ENCODE measurements at places on chromosomes 12 and 14. TPM values are rescaled to one million over a fixed set of nuclear protein-coding genes. Genes with fewer than 3 reads are reported as not detected.
A peak's percentile ranks its signal among the peaks of the same experiment; 100 is the strongest.

GRCh38 chr12:26524862-26525465, 308.0 kb downstream of the ITPR2 start:
- DNase-seq: no peak

GRCh38 chr12:109588461-109589239, 15.1 kb downstream of the MVK start:
- no peak for DNase-seq

DNA sequence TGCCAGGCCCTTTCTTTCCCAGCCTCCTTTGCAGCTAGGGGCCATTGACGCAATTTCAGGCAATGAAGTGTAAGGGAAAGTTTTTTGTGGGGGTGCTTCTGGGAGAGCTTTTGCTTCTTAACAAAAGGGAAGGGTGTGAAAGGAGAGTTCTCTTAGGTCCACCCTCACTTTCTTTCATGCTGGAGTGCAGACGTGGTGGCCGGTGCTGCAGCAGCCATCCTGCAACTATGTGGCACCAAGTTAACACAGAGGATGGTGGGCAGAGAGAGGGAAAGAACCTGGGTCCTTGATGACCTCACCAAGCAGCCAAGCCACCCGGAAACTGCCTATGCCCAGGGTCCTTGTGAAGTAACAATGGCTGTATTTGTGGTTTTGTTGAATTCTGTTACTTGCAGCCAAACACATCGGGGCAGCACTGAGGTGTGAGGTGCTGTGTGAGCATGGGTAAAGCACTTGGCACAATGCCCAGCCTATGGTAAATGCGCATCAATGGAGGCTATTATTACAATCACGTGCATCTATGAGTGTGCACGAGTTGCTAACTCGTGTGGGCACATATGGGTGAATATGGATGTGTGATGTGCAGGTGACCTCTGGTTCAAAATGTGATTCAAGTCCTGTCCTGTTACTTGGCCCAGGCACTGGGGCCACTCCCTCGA, 122.6 kb downstream of the CALM1 start:
- DNase-seq: no peak

GRCh38 chr14:23115039-23115731, 3.9 kb downstream of the CEBPE start:
- DNase-seq: no peak

- peak; percentile 28 for DNase-seq
These were observed 902 bp downstream of the EML5 start for GRCh38 chr14:88791629-88792472.

- no peak for DNase-seq
These were observed at the start of gene AMDHD1 for GRCh38 chr12:95943330-95943842. Gene AMDHD1, plus strand, starts transcription at chr12:95943331. Its CDS starts 68 bp downstream, at chr12:95943399.

The NRL gene
- total RNA-seq: 0.94 TPM

The DPPA3 gene
- not detected for total RNA-seq

All from occipital lobe (tissue), 3 donors.